ENCODE measurements at places on chromosomes 3 and 15.

DNA sequence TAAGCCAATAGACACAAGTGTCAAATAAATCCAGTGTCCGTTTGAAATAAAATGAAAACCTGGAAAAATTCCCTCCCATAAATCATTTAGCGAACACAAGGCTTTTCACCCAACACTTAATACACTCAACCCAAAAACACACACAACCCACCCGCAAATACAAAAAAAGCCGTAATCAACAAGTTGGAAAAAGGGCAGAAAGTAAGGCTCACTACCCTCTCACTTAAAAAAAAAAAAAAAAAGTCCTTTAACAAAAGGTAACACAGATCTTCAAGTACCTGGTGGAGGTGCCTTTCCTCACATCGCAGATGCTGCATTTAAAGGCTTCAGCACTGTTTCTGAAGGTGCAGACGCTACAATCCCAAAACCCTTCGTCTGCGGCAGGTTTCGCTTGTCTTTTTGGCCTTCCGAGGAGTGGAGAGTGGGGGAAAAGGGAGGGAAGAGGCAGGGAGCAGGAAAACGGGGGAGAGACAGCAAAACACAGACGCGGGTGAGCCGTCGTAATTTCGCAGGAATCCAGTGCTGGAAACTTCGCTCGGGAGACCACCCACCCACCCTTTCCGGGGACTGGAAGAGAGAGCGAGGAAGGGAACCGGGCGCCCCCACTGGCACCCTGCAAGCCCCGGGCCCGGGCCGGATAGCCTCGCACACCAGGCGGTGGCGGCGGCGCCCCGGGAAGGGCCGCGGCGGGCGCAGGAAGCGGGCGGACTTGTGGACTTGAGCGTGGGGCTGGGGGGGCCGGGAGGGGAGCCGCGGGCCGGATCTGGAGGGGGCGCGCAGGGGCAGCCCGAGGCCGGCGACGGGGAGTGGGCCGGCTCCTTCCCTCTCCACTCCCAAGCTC lies 401.8 kb downstream of the SHQ1 start:
- DNase-seq, result no peak

DNA sequence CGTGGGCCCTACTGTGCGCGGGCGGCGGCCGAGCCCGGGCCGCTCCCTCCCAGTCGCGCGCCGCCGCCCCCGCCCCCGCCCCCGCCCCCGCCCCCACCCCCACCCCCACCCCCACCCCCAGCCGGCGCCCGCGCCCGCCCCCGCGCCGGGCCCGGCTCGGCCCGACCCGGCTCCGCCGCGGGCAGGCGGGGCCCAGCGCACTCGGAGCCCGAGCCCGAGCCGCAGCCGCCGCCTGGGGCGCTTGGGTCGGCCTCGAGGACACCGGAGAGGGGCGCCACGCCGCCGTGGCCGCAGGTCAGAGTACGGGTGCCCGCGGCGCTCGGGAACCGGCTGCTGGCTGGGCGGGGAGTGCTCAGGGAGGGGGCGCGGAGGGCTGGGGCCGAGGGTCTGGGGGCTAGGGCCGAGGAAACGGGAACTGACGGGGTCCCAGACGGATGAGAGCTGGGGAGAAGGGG lies 1.1 kb upstream of the PPARG start:
- no peak for DNase-seq

GRCh38 chr3:5750874-5751640 lies 563.5 kb downstream of the EDEM1 start:
- DNase-seq, result no peak

DNA sequence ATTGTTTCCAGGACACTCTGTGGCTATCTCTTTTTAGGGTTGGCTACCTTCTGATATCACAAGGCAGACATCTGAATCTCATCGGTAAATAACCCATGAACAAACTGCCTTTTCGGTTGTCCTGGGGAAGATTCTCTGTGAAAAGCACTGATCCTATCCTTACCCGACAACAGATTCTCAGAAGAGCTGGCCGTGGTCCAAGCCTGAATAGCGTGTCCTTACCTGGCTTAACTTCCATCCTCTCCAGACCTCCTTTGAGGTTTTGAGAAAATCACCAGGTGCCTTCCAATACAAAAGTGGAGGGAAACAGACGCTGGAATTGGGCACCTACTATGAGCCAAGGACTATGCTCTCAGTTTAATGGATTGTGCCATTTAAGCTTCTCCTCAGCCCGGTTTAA lies 87.4 kb upstream of the ARHGEF3 start:
- DNase-seq, result no peak

- no peak for DNase-seq
Measured at GRCh38 chr3:192494174-192494573, 233.2 kb downstream of the FGF12 start.

DNA sequence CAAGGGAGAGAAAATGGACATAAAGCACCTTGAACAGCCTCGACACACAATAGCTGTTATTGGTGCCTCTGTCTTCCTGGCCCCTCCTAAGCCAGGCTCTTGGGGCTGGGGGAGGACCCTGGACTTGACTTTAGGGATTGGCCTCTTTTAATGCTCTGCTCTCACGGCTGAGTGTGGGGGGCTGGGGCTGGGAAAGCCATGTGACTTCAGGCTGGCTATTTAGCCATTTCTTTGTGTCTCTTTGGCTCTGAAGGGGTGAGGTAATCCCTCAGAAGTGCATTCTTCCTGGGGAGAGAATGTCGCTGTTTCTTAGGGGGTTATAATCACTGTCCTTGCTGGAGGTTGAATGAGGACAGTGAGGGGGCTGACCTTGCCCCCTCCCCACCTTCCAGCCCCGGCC lies 26.2 kb downstream of the MAGEF1 start:
- DNase-seq, result no peak

- DNase-seq, result no peak
Measured at GRCh38 chr3:89787485-89787884, 680.1 kb downstream of the EPHA3 start.

DNA sequence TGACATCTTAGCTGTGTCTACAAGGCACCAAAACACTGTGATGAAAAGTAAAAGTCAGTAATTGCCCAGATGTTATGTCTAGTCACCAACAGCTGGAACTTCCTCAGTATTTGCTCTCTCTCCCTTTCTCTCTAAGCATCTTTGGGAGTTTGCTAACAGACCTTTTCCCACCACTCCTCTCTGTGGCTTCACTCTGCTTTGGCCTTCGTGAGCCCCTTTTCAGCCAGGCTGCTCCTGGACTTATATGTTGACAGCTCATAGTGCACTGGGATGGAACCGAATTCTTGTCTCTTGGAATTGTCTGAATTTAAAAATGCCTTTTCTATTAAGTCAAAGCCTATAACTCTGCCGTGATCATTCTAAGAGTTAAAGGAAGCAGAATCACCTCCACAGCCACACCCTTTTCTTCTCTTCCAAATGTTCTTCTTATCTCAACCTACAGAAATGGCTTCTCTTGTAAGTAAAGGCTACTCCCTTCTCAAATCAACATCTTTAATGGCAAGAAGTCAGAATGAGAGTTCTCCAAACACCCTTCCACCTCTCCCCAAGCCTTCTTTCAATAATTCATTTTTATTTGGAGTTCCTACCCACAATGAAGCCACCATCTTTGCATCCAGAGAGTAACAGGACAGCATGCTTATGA lies 17.2 kb upstream of the FOXP1 start:
- no peak for DNase-seq

GRCh38 chr3:71127844-71128243 lies 455.7 kb downstream of the FOXP1 start:
- DNase-seq, result no peak

DNA sequence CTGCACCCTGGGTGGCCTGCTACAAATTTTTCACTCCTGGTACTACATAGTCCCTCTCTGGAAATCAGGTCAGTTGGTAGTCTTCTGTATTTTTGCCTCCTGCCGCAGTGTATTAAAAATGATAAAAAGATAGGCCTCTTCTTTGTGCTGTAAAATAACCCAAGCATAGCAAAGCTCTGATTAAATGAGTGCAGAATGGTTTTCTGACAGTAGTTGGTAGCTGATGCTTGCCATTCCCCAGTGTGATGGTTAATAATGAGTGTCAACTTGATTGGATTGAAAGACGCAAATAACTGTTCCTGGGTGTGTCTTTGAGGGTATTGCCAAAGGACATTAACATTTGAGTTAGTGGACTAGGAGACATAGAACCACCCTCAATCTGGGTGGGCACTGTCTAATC lies 264.4 kb upstream of the ZNF717 start:
- no peak for DNase-seq

All from omental fat pad (tissue), 4 donors.